DMS53 (cell line): ENCODE measurements at places on chromosomes 3 and 15.

- DNase-seq, result no peak
Observed at GRCh38 chr15:37517191-37517895, 417.0 kb upstream of the MEIS2 start.

DNA sequence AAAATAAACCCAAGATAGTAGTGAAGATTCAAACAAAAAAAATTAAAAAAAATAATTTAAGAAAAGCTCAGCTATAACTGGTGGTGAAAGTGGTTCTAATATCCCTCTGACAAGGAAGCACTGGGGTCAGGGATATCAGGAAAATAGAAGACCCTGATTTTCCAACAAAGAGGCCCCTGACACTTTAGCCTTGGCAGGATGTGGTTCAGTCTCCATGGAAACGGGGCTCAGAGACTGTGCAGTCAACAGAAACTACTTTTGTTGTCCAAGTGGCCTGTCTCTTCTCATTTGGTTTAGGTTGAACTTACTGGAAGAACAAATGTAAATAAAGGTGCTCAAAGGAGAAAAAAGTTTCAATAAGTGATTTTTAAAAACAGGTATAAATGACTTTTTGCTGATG lies 27.2 kb downstream of the INTS14 start:
- peak; percentile 68 for DNase-seq

- peak; percentile 72 for DNase-seq
Observed at GRCh38 chr3:123258811-123259420, 57.2 kb downstream of the SEC22A start.

GRCh38 chr3:38386992-38387750 lies 40.6 kb downstream of the XYLB start:
- DNase-seq, result no peak

DNA sequence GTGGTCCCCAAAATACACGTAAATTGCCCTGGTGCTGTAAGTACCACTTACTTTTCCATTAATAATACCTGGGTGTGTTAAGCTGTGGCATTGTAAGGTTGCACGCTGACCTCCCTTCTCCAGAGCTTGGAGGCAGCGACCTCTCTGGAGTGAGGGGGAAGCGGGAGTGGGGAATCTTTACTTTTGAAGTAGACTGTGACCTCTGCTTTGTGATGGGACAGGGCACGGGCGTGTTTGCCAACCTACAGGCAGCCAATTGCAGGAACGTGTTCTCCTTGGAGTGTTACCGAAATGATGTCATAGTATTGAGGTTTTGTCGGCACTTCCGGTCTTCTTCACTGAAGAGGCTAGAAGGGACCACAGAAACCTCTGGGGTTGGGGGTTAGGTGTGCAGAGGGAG lies 227.3 kb upstream of the C2CD4B start:
- peak; percentile 32 for DNase-seq

DNA sequence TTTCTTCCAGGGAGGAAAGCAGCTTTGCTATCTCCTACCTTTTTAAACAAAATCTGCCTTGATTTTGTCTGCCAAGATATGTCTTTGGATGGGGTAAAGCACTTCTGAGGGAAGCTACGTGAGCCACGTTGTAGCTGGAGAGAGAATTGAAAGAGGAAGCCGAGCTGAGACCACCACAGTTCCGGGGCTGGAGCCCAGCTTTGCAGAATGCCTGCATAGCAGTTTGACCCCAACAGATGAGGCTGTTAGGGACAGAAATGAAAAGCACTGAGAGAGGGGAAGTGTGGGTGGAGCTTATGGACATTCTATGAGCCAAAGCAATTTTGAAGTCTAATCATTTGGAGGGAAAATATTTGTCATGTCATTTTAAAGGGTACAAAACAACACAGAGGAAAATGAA lies 45.4 kb downstream of the LIPC start:
- no peak for DNase-seq

GRCh38 chr3:51371943-51372557 lies 13.0 kb upstream of the MANF start:
- peak; percentile 61 for DNase-seq

DNA sequence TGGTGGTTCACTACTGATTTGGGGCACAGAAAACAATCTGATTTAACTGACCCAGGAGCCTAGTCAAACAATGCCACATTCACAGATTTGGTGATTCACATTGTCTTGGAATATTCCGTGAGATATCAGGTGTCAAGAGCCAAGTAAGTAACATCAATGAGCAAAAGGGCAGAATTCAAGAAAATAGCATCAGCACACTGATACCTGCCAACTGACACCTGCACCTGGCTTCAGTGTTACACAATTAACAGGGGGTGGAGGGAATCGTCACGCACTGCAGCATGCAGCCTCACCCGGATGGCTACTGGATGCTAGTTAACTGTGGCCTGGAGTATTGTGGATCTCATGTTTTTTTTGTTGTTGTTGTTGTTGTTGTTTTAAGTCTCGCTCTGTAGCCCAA lies 17.6 kb downstream of the CCNL1 start:
- DNase-seq, result peak; percentile 86

DNA sequence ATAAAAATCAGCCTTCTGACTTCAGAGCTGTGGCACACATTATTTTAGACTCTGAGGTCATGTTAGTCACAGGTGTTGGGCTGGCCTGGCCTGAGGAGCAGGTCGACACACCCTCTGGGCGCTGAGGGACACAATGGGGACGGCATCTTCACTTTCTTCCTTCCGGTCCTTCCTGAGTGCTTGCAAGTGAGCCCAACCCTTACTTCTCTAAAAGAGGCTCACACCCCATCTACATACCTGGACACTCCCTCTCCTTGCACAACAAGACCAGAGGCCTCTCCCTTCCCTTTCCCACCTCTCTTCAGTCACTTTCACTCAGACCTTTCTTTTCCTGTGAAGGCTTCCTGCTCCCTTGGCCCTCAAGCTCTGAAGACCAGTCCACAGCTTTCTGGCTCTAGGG lies 85.4 kb downstream of the XXYLT1 start:
- DNase-seq, result no peak

- DNase-seq, result no peak
Observed at GRCh38 chr3:33521736-33522135, 81.5 kb upstream of the UBP1 start.
